ENCODE measurements at places on chromosomes 3 and 15. TPM values are rescaled to one million over a fixed set of nuclear protein-coding genes. Genes with fewer than 3 reads are reported as not detected.

RARB gene
- 0.22 TPM for total RNA-seq

PDE12 gene
- total RNA-seq = 18.9 TPM

NOX5 gene
- total RNA-seq = not detected

COL6A5 gene
- total RNA-seq = 0.04 TPM

TP63 gene
- total RNA-seq = not detected

ACAN gene
- total RNA-seq = 0.50 TPM

GTF2A2 gene
- 147 TPM for total RNA-seq

PLSCR4 gene
- total RNA-seq = 1.1 TPM

GRCh38 chr3:57500506-57500905, 43.6 kb downstream of the DNAH12 start:
- H3K4me1 ChIP-seq = no peaks in the 10 kb centered on the region
- no peak overlapping the region for H3K27ac ChIP-seq
- no peak for DNase-seq

DNA sequence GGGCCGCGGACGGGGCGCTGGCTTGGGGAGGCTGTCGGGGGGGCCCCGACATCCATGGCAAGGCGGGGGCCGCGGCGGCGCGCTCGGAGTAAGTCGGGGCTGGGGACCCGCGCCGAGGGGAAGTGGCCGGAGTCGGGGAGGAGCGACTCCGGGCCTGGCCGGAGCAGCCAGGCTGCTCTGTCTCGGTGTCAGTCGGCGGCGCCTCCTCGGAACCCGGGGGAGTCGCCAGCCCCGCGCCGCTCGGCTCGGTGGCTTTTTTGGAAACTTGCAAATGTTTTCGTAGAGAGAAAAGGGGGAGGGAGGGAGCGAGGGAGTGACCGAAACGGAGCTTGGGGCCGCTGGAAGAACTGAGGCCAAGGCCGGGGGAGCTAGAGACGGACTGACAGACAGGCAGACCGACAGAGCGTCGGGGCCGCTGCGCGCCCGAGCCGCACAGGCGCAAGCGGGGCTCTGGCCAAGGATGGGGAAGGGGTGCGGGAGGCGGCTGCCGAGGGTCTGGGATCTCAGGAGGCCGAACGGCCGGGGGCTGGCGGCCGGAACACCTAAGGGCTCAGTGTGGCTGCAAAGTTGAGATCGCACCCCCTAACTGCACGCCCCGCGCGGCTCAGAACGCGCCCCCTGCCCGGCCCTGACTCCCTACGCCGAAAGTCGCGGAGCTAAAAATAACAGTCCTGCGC, 5.0 kb downstream of the PTH1R start:
- no peaks in the 10 kb centered on the region for H3K36me3 ChIP-seq
- H3K4me1 ChIP-seq = no peaks in the 10 kb centered on the region
- no peak overlapping the region for H3K27ac ChIP-seq

- H3K4me3 ChIP-seq = no peak overlapping the region
- H3K27ac ChIP-seq = no peak overlapping the region
- H3K4me1 ChIP-seq = no peaks in the 10 kb centered on the region
- DNase-seq = no peak
- H3K27me3 ChIP-seq = no peaks in the 10 kb centered on the region
These were observed 79.8 kb upstream of the SLC6A1 start for GRCh38 chr3:10912786-10913185.

- no peak for DNase-seq
- H3K4me3 ChIP-seq = no peak overlapping the region
- no peaks in the 10 kb centered on the region for H3K27me3 ChIP-seq
- no peaks in the 10 kb centered on the region for H3K4me1 ChIP-seq
- H3K27ac ChIP-seq = no peak overlapping the region
These were observed 31.4 kb upstream of the UACA start for GRCh38 chr15:70794596-70795310.

DNA sequence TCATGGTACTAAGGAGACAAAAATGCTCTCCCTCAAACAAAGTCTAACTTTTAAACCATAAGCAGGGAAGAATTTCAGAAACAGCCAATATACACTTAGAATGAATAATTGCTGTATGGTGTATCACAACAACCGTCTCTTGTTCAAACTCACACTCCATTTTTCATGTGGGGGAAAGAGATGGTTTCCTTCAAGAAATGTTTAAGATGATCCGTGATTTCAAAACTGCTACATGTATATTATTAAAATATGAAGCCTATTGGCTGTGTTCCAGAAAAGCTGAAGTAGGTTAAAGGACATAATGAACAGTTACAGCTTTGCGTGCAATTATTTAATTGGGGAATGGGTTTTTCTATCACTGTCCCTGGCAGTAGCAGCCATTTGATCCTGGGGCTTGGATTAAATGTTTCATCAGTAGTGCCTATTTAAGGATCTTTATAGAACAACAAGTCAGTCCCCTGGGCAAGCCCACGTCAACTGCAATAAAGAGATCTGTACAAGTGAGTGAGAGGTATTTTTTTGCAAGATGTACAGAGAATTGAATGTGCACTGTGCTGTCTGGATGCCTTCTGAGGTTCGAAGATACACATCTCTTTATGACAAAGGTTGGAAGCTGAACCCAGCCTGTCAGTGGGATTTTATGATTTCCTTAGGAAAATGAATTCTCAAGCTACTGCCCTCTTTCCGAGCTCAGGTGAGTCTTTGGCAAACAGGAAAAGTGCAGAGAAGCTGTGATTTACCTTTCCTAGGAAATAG, 337.2 kb upstream of the RARB start:
- no peaks in the 10 kb centered on the region for H3K4me1 ChIP-seq
- H3K4me3 ChIP-seq = no peak overlapping the region
- no peak for DNase-seq
- H3K27me3 ChIP-seq = no peaks in the 10 kb centered on the region
- no peak overlapping the region for H3K27ac ChIP-seq
- no peaks in the 10 kb centered on the region for H3K36me3 ChIP-seq

- H3K4me1 ChIP-seq = peaks cover 8% of the 10 kb centered on the region
- H3K4me3 ChIP-seq = no peak overlapping the region
- no peaks in the 10 kb centered on the region for H3K27me3 ChIP-seq
- H3K36me3 ChIP-seq = no peaks in the 10 kb centered on the region
- H3K27ac ChIP-seq = no peak overlapping the region
These were observed 58.9 kb downstream of the FOXP1 start for GRCh38 chr3:71524672-71525071.

DNA sequence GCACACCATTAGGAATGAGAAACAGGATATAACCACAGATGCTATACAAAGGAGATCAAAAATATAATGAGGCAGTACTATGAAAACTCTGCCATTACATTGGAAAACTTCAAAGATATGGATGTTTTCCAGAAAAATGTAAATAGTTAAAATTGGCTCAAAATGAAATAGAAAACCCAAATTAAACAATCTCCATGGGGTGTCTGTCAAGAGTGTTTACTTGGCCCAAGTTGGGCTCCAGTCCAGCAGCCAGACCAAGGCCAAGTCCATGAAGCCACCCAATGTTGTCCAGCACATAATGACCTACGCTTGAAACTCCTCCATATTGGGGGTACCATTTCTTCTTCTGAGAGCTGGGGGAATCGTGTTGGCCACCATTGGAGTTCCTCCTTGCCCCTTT, 37.1 kb downstream of the CTXND1 start:
- H3K4me1 ChIP-seq = no peaks in the 10 kb centered on the region
- DNase-seq = no peak
- no peaks in the 10 kb centered on the region for H3K36me3 ChIP-seq
- H3K4me3 ChIP-seq = no peak overlapping the region
- H3K27ac ChIP-seq = no peak overlapping the region

GRCh38 chr3:10954740-10955139, 37.8 kb upstream of the SLC6A1 start:
- no peaks in the 10 kb centered on the region for H3K4me1 ChIP-seq
- H3K4me3 ChIP-seq = no peak overlapping the region

GRCh38 chr3:96931119-96931862, 116.9 kb downstream of the EPHA6 start:
- H3K27me3 ChIP-seq = no peaks in the 10 kb centered on the region
- no peak for DNase-seq
- no peaks in the 10 kb centered on the region for H3K4me1 ChIP-seq
- peaks cover 24% of the 10 kb centered on the region for H3K36me3 ChIP-seq
- no peak overlapping the region for H3K27ac ChIP-seq
- no peak overlapping the region for H3K4me3 ChIP-seq

DNA sequence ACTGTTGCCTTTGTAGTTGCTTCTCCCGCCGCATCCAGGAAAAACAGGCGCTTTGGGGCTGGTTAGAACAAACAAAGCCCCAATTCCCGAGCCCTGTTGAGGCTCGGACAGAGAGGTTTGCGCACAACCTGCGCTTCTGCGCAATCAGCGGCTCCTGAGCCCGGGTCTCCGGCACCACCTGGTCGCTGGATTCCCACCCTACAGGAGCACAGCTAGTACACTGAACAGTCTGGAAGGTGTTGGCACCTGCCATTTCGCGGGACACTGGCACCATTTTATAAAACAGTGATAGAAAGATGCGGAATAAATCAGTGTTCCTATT, 13.8 kb downstream of the ZIC4 start:
- H3K27me3 ChIP-seq = peaks cover 86% of the 10 kb centered on the region
- H3K27ac ChIP-seq = no peak overlapping the region
- DNase-seq = no peak
- H3K4me3 ChIP-seq = peak overlapping the region; percentile 82

DNA sequence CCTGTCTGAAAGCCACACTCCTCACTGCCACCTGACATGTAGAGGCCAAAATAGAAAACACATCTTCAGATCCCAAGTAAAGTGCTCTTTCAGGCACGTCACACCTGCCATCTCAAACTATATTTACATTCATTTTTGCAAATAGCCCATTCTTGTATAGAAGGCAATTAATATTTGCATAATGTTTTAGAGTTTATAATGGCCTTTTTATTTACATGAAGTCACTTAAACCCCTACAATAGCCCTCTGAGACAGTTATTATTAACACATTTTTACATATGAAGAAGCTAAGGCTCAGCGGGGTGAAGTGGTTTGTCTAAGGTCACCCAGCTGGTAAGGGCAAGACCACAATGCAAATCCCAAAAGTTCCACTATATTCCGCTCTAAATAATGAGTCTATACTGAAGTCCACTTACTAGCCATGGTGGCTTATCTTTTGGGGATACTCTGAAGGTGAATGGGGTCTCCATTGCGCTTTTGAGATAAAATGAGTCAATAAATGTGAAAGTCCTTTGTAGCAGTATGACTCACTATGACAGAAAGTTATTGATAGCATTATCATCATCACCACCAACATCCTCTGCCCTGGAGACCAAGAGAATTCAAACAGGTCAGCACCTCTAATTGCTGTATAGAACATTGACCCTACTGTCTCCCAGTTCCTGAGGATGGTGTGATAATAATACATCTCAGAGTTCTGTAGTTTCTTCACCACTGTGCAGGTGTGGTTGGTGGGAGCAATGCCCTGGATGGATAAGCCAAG, 155.9 kb upstream of the BCL6 start:
- H3K4me3 ChIP-seq = no peak overlapping the region
- H3K27me3 ChIP-seq = no peaks in the 10 kb centered on the region
- H3K4me1 ChIP-seq = peaks cover 10% of the 10 kb centered on the region
- no peak for DNase-seq
- no peak overlapping the region for H3K27ac ChIP-seq

GRCh38 chr3:48997714-48998637, 7.9 kb downstream of the P4HTM start:
- H3K36me3 ChIP-seq = peaks cover 26% of the 10 kb centered on the region
- no peaks in the 10 kb centered on the region for H3K27me3 ChIP-seq

- H3K27ac ChIP-seq = no peak overlapping the region
- no peak for DNase-seq
- no peaks in the 10 kb centered on the region for H3K4me1 ChIP-seq
- no peaks in the 10 kb centered on the region for H3K27me3 ChIP-seq
- H3K4me3 ChIP-seq = no peak overlapping the region
- H3K36me3 ChIP-seq = no peaks in the 10 kb centered on the region
These were observed 7.2 kb upstream of the MGLL start for GRCh38 chr3:127829537-127829936.

- H3K4me1 ChIP-seq = no peaks in the 10 kb centered on the region
- no peak overlapping the region for H3K27ac ChIP-seq
- no peak for DNase-seq
- H3K27me3 ChIP-seq = no peaks in the 10 kb centered on the region
- no peaks in the 10 kb centered on the region for H3K36me3 ChIP-seq
These were observed 102.8 kb downstream of the STRIT1 start for GRCh38 chr3:155190691-155191090.

All from H9 (cell line).